ENCODE measurements at places on chromosomes 13 and 19. TPM values are rescaled to one million over a fixed set of nuclear protein-coding genes. Genes with fewer than 3 reads are reported as not detected.

The TRIP10 gene
- 53.3 TPM for total RNA-seq

DNA sequence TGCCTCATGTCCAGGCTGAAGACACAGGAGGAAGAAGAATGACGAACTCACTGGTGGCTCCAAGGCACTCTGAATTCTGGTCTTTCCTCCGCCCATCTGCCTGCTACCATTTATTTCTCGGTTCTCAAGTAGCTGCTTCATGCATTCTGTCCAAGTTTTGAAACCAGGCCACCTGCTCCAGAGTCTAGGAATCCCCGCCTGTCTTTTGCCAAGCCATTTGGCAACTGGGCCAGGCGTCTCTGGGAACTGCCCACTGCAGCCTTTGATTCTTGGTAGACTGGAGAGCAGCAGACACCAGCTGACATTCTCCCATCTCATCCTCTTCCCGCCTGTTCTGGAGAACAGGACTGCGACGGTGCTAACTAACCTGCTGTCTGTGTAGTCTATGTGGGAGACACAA lies 10.8 kb downstream of the SLC35E1 start:
- DNase-seq = no peak
- H3K4me1 ChIP-seq = peaks cover 6% of the 10 kb centered on the region
- peaks cover 22% of the 10 kb centered on the region for H3K36me3 ChIP-seq

GRCh38 chr13:96646515-96647211 lies 347.6 kb downstream of the OXGR1 start:
- no peak overlapping the region for H3K4me3 ChIP-seq
- H3K27me3 ChIP-seq = no peaks in the 10 kb centered on the region
- no peak overlapping the region for H3K27ac ChIP-seq
- no peaks in the 10 kb centered on the region for H3K4me1 ChIP-seq
- DNase-seq = no peak

DNA sequence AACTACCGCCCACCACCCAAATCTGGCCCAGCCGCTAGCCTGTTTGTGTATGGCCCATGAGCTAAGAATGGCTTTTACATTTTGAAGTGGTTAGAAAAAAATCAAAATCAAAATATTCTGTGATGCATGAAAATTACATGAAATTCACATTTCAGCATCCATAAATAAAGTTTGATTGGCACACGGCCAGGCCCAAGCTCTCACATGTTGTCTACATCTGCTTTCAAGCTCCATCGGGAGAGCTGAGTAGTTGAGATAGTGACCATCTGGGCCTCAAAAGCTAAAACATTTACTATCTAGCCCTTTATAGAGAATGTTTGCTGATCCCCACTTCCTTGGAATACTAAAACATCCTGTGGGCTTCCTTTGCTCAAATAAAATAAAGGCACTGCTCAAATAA lies 14.5 kb downstream of the RFX2 start:
- no peaks in the 10 kb centered on the region for H3K27me3 ChIP-seq
- no peak for DNase-seq
- no peak overlapping the region for H3K4me3 ChIP-seq

GRCh38 chr13:51715613-51716012 lies 88.3 kb downstream of the DHRS12 start:
- peaks cover 4% of the 10 kb centered on the region for H3K36me3 ChIP-seq
- no peak for DNase-seq
- no peaks in the 10 kb centered on the region for H3K4me1 ChIP-seq
- no peak overlapping the region for H3K27ac ChIP-seq
